ENCODE measurements at places on chromosomes 11 and 22.

DNA sequence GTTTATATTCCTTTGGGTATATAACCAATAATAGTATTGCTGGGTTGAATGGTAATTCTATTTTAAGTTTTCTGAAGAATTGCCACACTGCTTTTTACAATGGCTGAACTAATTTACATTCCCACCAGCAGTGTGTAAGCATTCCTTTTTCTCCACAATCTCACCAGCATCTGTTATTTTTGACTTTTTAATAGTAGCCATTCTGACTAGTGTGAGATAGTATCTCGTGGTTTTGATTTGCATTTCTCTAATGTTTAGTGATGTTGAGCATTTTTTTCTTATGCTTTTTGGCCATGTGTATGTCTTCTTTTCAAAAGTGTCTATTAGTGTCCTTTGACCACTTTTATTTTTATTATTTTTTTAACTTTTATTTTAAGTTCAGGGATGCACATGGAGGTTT lies 275.3 kb downstream of the METTL15 start:
- DNase-seq: no peak

GRCh38 chr11:134978388-134979088 lies 566.5 kb upstream of the B3GAT1 start:
- no peak for DNase-seq

- DNase-seq: peak; percentile 76
These were observed at the start of gene ADM2 for GRCh38 chr22:50481440-50482106. ADM2 (plus strand) TSS chr22:50481543; CDS start chr22:50481848, 305 bp downstream.

DNA sequence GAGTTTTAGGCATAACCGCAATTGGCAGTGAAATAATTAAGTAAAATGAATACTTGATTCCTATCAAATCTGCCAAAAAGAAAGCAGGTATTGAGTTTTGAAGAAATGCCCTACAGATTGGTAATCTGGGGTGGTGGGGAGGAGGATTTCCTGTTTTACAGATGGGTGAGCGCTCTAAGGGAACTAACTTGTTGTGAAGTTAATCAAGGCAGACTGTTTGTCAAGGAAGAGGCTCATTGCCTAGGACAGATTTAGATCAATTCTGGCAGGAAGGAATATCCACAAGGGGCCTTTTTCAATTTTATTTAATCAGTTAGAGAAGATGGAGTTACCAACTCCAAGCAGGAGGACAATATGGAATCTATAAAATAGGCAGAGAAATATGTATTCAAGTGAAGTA lies 271.5 kb upstream of the CCDC90B start:
- DNase-seq: no peak

- no peak for DNase-seq
These were observed 25.5 kb upstream of the TIMP3 start for GRCh38 chr22:32775957-32776356.
